ENCODE measurements at places on chromosomes 6 and 20.

DNA sequence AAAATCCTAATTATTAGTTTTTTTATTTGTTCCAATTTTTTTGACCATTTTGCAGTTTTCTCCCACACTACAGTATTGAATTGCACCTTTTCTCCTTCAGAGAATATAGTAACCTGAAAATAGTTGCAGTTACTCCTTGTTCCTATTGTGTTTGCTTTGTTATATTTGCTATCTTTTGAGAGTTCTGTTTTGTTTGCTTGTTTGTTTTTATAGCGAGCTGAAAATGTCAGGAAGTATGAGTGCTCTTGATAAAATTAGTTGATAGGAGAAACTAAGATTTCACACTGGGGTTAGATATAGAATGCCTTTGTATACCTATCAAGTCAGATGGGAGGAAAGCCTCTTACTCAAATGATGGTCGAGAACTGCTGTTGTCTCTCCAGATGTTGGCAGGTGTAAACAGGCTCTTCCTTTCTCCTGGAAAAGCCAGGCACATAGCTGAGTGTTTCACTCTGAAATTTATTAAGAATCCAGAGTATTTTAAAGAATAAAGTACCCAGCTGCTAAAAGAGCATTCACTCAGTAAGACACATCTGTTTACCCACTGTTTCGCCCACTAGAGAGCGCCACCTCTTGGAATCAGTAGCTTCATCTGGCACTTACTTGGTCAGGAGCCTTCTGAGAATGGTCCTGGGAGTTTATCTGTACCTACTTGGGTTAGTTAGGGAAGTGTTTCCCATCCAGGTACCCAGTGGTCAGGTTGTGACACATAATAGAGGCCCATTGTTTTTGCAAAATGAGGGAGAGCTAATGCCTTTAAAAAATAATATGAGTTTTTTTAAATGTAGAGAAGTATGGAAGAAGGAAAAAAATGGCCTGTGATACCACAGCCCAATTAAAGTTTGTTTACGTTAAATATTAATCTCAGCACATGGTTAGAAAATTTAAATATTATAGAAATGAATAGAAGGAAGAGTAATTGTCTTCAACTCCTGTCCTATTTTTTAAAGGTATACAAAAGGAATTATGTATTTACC is 11.2 kb downstream of the NT5DC1 start:
- DNase-seq: no peak

GRCh38 chr6:155448668-155449449 is 6.8 kb downstream of the NOX3 start:
- no peak for DNase-seq

DNA sequence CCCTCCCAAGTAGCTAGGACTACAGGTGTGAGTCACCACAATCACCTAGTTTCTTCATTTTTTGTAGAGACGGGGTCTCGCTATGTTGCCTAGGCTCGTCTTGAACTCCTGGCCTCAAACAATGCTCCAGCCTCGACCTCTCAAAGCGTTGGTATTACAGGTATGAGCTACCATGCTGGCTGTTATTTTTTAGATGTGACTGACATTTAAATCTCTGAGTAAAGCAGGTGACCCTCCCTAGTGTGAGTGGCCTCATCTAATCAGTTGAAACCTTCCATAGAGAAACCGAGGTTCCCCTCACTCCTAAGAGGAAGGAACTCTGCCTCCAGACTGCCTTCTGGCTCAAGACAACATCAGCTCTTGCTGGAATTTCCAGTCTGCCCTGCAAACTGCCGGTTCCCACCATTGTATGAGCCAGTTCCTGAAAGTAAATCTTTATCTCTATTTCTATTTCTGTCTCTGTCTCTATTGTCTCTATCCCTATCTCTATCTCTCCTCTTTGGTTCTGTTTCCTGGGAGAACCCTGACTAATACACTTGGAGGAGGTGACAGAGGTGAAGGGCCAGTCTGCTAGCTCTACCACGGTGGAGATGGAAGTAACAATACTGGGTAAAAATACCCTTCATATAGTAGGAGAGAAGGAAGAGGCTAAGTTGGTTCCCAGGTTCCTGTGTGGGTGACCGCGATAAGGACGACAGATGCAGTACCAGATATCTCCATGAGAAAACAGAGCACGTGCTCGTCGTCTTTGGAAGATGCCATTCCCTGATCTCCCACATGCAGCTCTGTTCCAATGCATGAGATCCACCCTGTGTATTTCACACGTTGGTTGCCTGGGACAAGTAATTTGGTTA is 81.0 kb downstream of the MYB start:
- DNase-seq: no peak

GRCh38 chr6:143058987-143059386 is 1.7 kb upstream of the AIG1 start:
- DNase-seq: peak; percentile 3

GRCh38 chr20:62807444-62808210 is 3.0 kb downstream of the OGFR start:
- no peak for DNase-seq

DNA sequence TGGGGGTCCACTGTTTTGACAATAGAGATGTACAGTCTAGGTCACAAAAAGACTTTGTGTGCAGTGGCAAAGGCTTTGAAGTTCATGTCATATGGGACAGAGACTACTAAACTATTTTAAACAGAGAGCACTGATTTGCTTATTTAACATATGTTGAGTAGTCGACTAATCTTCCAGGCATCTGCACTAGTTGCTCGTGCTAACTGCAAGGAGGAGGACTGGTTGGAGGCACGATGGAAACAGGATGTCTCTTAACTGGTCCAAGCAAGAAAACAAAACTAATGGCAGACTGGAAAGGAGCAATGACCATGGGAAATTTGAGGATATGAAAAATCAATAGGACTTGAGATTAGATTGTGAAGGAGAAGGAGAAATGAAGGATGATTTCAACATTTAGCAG is 28.5 kb upstream of the ERVFRD-1 start:
- DNase-seq: no peak

- no peak for DNase-seq
Measured at GRCh38 chr6:156985309-156985708, 208.1 kb downstream of the ARID1B start.

DNA sequence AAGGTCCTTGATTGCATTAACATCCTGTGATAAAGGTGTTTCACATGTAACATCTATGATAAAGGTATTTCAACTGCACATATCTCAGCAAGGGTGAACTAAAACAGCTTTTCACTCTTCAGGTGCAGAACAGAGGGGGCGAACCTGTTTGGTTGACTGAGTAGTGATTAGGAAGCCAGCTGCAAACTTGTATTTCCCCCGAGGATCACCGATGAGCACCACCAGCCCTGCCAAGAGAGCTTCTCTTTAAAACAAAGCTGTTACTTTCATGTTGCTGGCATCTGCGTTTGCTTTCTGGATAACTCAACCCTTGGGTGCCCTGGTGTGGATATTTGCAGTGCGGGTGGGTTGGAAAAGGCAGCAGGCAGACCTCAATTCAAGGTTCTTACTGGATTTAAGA is 39.6 kb downstream of the JAG1 start:
- no peak for DNase-seq

GRCh38 chr6:53641348-53641747 is 24.2 kb downstream of the KLHL31 start:
- DNase-seq: no peak

DNA sequence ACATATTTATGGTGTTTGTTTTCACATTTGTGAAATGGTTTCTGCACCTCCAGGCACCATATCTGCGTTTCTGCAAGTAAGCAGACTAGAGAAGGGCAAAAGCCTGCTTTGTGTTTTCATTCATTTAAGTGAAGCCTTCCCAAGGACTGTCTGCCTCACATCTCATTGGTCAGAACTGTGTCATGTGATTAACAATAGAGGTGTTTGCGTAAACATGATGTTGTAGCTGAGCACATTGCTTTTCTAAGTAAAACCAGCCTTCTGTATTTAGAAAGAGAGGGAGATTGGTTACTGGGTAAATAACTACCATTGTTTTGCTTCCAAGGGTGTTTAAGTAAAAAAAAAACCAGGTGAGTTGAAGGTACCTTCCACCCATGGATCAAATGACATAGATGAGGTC is 39.7 kb downstream of the SH3BGRL2 start:
- DNase-seq: no peak

DNA sequence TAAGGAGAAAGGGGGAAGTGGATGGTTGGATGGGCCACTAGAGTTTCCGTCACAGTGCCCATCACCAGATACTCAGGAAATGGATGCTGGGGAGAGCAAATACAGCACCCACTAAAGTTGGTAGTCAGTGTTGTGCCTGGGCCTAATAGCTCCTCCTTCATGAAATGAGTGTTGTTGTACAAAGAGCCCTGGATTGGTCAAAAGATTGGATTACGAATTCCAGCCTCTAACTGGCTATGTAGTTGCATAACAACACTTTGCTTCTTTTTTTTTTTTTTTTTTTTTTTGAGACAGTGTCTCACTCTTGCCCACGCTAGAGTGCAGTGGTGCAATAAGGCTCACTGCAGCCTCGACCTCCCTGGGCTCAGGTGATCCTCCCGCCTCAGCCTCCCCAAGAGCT is 27.4 kb downstream of the KCNG1 start:
- DNase-seq: no peak

DNA sequence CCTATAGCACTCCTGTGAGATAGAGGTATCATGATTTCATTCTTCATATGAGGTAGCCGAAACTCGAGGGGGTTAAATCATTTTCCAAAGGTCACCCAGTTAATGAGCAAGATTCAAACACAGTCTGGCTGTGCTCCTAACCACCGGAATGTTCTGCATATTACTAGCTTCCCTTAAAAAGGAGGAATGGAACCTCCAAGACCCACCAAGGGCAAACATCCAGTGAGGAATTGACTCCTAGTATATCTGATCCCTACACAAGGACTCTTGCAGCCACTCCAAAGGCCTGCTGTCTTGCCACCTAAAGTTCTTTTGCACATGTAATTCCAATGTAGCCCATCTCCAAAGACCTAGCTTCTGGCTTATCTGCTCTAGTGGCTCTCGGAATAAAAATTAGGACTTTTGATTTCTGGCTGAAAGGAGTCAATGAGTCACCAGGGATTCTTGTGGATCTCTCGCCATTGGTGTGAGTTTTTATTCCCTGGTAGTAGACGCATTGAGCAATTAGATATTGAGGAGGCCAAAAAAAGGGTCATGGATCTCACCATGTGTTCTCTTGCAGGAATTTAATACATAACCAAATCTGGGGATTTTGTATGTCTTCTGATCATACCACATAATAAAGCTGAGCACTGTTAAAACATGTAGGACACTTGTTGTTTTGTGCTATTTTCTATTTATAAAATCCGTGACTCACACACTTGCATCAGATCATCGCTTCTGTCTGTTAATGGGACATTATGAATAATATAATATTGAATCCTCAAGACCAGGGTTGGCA is 9.1 kb downstream of the BCAS1 start:
- DNase-seq: no peak

Measured in head of caudate nucleus (tissue), 42 donors.